ENCODE measurements at places on chromosomes 3 and 15.

GRCh38 chr3:132486099-132486498 is 68.8 kb downstream of the DNAJC13 start:
- no peak for DNase-seq

DNA sequence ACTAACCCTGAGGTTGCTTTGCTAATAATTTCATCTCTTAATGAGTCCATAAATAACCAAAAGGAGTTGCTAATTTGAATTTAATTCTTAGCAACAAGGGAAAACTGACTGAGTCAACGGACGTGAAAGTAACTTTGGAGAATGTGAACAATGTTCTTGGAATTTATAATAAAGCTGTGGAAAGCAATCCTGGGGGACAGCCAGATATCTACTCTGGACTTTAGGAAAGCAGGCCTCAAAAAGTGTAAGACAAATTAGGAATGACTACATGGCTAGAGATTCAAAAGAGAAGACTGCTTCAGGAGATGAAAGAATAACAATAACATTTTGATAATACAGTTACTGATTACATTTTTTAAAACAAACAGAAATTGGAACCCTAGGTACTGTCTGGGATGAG is 318.4 kb upstream of the COL8A1 start:
- DNase-seq: peak; percentile 82

- no peak for DNase-seq
Observed at GRCh38 chr3:38297947-38298711, 16.0 kb downstream of the SLC22A14 start.

DNA sequence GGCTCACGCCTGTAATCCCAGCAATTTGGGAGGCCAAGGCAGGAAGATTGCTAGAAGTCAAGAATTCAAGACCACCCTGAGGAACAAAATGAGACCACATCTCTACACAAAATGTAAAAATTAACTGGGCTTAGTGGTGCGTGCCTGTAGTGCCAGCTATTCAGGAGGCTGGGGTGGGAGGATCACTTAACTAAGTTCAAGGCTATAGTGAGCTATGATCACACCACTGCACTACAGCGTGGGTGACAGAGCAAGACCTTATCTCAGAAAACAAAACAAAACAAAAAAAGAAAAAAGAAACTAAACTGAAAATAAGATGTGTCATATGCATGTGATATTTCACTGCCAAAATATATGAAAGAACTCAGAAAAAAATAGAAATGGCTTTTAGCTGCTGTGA is 243.3 kb upstream of the CCDC54 start:
- DNase-seq: no peak

DNA sequence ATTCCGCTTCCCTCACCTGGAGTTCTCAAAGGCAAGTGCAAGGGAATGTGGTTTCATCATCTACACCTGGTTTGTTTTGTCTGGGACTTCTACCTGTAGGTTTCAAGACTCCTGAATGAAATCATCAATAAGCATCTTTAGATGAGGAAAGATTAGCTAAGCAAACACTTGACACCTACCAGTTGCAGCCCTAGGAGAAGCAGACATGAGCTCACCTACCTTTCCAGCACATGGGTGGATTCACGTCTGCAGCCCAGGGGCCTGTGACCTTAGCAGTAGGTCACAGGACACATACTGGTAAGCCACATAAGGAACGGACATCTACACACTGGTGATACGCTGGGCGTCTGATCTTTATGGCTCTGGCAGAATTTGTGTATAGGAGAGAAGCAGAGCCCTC is 26.7 kb downstream of the SLCO2A1 start:
- no peak for DNase-seq

DNA sequence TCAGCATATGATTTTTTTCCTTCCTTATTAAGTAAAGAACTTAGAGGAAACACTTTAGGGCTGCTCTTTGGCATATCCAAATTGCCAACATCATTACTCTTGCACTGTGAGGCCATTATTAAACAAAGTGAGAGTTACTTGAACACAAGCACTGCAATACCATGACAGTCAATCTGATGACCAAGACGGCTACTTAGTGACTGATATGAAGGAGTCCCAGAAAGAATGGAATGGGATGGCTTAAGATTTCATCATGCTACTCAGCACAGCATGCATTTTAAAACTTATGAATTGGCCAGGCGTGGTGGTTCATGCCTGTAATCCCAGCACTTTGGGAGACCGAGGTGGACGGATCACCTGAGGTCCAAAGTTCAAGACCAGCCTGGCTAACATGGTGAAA is 55.2 kb downstream of the FAM98B start:
- no peak for DNase-seq

- no peak for DNase-seq
Observed at GRCh38 chr3:57855281-57855680, 99.2 kb downstream of the SLMAP start.

GRCh38 chr3:195761123-195761566 is 40.4 kb downstream of the MUC20 start:
- DNase-seq: no peak

DNA sequence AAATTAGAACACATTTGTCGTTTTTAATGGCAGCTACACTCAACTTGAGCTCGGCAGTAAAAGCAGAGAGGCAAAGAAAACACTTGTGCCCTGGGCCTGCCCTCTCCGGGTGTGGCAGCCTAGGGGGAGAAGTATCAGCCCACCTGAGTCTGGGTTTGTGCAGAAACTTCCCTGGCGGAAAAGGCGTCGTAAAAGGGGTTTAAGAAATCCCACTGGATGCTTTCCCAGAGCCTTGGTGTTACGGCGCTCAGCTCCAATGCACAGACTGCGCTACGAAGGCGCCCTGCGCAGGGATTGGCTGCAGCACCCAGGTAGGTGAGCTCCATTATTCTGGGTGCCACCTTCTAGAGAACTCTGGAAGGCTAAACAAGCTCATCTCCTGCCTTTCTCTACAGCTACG is 461.5 kb upstream of the NR2F2 start:
- DNase-seq: no peak

GRCh38 chr3:115958526-115958925 is 335.2 kb downstream of the GAP43 start:
- no peak for DNase-seq

GRCh38 chr3:161171639-161172552 is 49.2 kb upstream of the NMD3 start:
- DNase-seq: no peak

DNA sequence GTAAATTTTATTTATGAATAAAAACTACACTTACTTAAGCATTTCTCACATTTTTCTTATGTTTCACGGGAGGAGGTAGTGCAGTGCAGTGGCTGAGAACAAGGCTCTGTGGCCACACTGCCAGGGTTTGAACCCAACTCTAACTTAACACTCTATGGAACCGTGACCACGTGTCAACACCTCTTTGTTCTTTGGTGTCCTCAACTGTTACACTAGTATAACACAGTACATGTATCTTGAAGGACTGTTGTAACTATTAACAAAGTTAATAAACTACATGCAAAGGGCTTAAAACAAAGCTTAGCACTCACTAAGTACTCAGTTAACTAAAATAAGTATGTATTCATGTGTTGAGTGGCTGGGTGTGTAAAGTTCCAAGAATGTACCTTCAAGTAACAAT is 19.5 kb downstream of the CD47 start:
- DNase-seq: no peak

- no peak for DNase-seq
Observed at GRCh38 chr3:126971891-126972351, 11.0 kb upstream of the PLXNA1 start.

DNA sequence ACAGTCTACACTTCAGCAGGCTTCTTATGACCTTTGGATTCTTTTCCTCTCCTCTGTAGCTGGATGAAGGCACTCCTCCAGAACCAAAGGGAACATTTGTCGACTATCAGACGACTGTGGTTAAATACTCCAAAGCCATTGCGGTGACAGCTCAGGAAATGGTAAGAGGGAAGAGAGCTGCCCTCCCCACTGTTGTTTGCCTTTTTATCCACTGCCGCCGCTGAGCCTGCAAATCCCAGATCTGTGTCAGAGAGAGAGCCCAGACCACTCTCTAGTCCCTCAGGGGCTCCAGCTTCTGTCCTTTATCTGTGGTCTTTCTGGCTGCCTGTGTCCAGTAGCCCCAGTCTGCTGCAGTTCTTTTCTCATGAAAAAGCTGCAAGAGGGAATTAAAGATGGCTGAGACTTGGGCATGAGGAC is 261.5 kb upstream of the TPM1 start:
- no peak for DNase-seq

DNA sequence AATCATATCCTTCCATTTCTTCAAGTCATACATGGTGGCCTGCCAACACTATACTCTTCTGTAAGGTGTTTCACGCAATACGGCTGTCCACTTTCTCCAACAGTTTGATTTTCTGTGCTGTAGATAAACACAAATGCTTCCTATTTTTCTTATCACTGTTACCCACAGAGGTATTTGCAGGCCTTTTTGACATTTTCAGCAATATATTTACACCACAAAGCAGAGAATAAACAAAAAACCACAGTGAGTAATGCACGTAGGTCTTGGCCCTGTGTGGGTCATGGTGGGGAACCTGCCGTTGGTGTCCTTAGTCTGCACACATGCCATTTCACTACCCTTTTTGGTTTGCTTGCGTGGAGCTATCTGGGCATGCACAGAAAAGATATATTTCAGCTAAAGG is 59.5 kb downstream of the LRRC28 start:
- DNase-seq: no peak

- DNase-seq: no peak
Observed at GRCh38 chr3:46410669-46411068, 3.6 kb downstream of the CCRL2 start.

DNA sequence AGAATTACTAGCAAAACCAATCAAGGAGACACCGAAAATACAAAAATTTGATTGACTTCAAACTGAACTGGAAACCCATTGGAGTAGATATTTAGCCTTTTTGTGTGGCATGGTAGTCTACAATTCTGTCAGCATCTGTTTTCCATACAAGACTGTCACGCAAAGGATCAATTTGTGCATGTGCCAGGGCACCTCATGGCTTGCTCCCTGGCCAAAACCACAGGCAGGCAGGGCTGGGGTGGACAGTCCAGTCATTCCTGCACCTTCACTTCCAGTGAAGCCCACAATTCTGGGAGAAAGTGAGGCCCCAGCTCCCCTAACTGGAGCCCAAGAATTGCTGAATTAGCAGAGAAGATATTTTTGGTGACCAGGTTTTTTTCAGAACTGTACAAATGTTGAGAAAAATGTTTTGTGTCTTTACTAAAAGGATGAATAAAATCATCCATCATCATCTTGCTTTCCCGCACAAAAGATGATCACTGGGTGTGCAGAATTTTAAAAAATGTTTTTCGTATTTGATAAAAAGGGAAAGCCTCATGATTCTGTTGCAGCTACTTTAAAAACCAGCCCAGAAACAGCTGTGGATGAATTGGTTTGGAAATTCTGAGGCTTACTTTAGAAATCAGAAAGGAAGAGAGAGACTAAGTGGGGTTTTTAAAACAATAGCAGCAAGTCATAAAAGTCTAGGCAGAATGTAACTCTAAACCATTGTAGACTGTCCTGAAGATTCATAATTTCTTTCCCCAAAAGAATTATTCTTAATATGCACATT is 86.4 kb downstream of the PCCB start:
- peak; percentile 62 for DNase-seq

DNA sequence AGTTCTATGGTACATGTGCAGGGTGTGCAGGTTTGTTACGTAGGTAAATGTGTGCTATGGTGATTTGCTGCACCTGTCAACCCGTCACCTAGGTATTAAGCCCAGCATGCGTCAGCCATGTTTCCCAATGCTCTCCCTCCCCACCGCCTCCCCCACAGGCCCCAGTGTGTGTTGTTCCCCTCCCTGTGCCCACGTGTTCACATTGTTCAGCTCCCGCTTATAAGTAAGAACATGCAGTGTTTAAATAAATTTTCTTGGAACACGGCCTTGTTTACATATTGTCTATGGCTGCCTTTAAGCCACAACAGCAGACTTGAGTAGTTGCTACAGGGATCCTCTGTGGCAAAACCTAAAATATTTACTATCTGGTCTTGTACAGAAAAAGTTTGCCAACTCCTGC is 41.3 kb upstream of the CORO2B start:
- DNase-seq: no peak

DNA sequence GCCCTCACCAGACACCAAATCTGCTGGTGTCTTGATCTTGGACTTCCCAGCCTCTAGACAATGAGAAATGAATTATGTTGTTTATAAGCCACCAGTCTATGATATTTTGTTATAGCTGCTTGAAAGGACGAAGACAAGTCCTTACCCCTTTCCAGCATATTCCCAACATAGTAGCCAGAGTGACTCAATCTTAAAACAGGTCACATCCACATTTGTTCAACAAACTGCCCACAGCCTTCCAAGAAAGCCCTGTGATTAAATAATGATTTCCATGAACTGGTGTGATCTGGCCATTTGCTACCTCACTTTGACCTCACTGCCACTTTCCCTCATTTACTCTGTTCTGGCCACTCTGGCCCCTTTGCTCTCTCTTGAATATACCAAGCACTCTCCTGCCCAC is 193.7 kb upstream of the CFAP20DC start:
- DNase-seq: no peak

GRCh38 chr3:134106580-134106979 is 76.9 kb upstream of the SLCO2A1 start:
- DNase-seq: no peak

GRCh38 chr3:14871456-14872200 is 52.9 kb downstream of the FGD5 start:
- no peak for DNase-seq

DNA sequence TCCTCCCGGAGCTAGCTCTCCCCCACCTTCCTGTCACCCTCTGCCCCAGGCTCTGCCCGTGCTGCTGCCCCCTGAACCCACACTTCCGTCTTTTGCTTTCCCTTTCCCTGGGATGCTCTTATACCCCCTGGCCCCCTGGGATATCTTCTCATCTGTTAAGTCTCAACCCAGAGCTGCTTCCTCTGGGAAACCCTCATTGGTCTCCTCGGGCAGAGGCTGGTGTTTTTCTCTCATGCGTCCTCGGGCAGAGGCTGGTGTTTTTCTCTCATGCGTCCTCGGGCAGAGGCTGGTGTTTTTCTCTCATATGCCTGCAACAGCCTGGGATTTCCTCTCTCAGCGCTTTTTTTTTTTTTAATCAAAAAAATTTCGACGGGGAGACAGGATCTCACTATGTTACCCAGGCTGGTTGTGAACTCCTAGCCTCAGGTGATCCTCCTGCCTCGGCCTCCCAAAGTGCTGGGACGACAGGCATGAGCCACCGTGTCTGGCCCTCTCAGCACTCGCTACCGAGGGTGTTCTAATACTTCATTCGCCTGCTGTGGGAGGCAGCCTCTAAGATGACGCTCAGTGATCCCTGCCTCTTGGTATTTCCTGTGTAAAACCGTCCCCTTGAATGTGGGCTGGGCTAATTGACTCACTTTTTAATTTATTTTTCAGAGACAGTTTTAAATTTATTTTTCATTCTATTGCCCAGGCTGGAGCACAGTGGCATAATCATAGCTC is 62.7 kb upstream of the TFRC start:
- DNase-seq: no peak

GRCh38 chr3:72309661-72310418 is 524.9 kb upstream of the PROK2 start:
- no peak for DNase-seq
